ENCODE measurements at places on chromosomes 13 and 19.

DNA sequence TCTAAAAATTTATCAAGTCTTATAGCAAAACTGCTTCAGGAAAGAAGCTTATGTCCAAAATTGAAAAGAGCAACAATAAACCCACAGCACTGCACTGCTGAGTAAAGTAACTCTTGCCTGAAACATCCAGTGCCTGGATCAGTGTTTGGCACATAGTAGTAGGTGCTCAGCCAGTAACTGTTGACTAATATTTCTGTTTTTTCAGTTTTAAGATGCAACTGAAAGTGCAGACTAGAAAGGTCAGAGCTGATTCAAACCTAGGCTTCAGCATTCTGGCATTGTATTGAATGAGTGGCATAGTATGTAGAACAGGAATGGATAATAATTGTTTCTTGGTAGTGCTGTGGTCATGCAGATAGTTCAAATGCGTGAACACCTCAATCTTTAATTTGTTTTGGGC lies 67.6 kb downstream of the UBL3 start:
- DNase-seq, result no peak

- DNase-seq, result no peak
These were observed 1.4 kb downstream of the ZNF536 start for GRCh38 chr19:30373593-30373992.

DNA sequence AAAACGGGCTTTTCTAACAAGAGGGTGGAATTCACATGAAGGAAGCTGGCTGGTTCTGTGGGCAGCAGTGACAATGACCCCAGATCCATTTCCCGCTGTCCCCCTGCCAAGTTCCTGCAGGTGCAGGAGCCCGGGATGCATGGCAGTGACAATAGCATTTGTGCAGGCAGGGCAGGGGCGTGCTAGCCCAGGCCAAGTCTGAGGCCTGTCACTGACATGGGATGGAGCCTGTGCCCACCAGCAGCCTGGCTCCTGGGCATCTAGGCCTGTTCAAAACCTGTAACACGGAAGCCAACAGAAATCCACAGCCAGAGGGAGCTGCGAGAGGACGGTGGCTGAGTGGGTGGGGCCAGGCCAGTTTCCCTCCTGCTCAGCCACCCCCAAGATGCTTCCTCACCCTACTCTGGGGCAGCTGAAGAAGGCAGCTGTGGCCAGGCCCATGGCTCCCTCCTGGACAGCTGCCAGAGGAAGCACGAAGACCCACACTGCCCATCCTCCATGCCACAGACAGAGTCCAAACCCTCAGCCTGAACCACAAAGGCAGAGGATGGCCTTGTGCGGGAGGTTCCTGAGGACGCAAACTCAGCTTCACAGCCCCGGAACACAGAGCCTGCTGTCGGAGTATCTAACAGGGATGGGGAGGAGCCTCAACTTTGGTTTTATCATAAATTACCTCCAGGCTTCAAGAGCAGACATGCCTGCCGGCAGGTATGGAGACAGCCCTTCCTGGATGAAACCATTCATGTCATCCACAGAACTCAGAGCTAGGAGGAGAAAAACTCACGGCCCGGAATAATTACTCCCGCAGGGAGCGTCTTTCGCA lies 74.0 kb downstream of the CEBPG start:
- DNase-seq, result no peak

GRCh38 chr19:34961775-34962686 lies 2.0 kb downstream of the ZNF792 start:
- no peak for DNase-seq

GRCh38 chr13:84744203-84744602 lies 861.9 kb upstream of the SLITRK1 start:
- DNase-seq, result no peak

GRCh38 chr13:106373989-106374572 lies 161.4 kb downstream of the EFNB2 start:
- DNase-seq, result no peak

DNA sequence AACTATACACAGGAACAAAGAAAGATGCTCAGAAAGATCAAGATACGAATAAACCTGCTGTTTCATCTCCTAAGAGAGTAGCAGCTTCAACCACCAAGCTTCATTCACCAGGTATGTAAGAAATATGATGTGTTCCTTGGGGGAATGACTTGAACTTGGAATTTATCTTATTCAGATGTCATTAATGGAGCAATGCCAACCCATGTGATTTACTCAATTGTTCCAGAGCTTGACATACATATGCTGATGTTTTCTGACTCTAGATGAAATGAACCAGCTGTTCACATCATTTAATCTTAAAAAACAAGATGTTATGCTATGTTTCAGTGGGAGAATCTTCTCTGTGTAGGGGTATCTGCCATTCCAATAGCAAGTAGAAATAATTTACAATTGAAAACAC lies 270.9 kb downstream of the SLC7A1 start:
- no peak for DNase-seq
